ENCODE measurements at places on chromosomes 13 and 19.

- DNase-seq = no peak
These were observed 2.8 kb upstream of the SLC27A5 start for GRCh38 chr19:58514564-58515022.

DNA sequence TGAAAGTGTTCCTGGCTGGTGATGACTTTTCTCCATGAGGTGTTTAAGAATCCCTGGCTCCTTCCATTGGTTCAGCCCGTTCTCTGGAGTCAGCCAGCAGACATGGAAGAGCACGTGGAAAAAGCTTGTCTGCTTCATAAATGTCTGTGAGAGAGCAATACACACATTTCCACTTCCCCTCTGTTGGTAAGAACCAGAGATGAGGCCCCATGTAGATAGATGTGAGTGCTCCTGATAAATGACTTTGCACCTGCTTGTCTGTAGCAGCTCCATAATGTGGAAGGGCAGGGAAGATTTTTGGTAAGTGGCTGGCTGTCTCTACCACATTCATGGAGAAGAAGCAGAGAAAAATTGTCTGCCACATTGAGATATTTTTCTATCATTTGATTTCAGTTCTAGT lies 325.8 kb downstream of the LMO7 start:
- DNase-seq = no peak

DNA sequence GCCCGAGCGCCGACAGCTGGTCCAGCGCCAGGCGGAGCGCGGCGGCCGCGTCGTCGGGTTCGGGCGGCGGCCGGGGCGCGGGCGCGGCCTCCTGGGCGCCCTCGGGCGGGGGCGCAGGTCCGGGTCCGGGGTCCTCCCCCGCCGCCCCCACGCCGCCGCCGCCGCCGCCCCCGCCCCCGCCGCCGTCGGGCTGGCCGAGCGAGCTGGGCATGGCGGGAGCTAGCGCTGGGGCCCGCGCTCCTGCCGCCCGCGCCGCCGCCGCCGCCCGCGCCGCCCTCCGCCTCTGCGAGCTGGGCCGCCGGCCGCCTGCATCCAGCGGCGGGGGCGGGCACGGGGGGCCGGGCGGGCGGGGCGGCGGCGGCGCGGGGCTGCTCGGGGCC lies 287 bp downstream of the MEX3D start:
- DNase-seq = peak; percentile 35

DNA sequence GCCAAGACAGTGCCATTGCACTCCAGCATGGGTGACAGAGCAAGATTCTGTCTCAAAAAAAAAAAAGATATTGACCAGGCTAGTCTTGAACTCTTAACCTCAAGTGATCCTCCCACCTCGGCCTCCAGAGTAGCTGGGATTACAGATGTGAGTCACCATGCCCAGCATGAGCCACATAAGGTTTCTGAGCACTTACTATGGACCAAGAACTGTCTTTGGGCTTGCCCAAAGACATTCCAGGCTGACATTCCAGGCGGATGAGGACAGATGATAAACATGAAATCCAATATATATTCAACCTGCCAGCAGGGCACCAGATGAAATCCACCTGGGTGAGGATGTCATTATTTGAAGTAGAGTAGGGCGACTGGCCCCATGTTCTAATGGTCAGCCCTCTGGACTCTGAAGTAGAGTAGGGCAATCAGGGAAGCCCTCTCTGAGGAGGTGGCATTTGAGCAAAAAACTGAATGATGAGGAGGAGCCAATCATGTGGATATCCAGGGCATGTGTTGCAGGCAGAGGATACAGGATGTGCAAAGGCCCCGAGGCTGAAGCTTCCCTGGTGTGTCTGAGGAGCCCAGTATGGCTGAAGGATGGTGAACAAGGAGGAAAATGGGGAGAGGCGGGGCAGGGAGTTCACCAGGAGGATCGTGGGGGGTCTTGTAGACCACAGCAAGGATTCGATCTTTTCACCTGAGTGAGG lies 4.0 kb downstream of the C19orf38 start:
- DNase-seq = no peak

- DNase-seq = no peak
These were observed 25.6 kb upstream of the PCCA start for GRCh38 chr13:100063333-100063732.

DNA sequence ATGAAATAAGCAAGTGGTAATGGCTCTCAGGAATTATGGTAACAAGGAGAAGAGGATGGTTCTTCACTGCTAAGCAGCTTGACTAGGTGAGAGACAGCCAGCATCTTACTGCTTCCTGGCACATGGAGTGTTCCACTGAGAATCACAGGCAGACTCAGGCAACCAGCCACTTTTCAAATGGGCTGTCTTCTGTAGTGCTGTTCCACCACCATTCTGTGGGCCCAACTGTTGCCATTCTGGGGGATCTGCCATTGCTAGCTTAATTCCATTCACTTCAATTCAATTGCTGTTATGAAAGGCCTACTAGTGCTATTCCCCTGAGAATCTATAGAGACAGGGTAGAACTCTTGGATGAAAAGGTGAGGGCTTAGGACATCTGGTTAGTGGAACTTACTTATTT lies 341.9 kb downstream of the KCNRG start:
- DNase-seq = no peak

DNA sequence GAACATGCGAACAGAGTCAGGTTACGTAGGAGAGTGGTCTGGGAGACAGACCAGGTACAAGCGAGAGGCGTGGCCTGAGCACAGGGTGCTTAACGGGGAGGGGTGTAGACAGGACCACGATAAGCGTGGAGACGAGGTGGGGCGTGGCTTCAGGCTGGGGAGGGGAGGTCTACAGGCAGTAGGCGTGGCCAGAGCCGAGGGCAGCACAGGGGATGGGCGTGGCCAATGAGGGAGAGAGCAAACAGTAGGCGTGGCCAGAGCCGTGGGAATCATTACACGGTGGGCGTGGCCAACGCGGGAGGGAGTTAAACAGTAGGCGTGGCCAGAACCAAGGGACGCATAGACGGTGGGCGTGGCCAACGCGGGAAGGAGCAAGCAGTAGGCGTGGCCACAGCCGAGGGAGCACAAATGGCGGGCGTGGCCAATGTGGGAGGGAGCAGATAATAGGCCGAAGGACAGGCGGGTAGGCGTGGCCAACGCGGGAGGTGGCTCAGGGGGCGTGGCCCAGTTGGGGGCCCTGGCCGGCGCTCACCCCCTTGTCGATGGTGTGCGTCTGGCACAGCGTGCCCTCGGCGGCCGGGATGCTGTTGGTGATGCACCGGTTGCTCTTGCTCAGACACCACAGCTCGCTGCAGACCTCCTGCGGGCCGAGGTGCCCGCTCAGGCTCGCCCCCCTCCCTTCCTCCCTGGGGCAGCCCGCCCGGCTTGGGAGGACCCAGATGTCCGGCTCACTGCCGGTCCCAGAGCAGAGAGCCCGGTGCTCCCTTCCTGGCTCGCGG lies 15.2 kb upstream of the MYO1F start:
- DNase-seq = peak; percentile 92

DNA sequence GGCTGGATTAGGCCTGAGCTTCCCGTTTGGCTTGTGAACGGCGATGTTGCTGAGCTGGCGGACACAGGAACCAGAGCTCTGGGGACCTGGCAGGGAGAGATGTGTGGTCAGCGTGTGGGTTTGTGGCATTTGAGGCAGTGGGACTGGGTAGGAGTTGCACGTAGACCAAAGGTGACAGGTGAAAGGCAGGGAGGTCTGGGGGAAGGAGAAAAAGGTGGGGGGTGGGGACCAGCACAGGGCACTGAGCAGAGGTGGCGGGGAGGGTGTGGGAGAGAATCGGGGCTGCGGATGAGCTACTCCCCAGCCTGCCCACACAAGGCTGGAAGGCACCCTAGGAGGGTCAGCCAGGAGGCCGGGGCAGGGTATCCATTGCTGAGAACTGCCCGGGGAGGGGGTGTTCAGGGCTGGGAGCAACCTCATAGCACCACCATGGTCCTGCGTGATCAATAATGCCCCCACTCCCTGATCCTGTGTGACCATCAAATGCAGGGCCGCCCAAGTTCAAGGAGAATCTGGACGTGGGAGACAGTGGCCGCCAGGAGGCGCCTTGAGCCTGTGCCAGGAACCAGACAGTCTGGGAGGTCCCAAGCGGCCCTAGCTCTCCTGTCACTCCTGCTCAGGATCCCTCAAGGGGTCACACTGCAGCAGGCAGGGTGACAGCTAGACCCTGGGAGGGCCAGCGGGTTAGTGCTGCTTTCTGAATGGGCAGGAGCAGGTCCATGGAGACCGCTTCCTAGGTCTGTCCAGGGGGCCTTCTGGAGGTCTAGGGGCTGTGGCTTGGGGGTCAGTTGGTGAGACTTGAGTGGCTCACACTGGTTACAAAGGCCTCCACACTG lies 12.8 kb upstream of the SELENOW start:
- peak; percentile 20 for DNase-seq

- no peak for DNase-seq
These were observed 77.0 kb downstream of the CAB39L start for GRCh38 chr13:49366841-49367240.

DNA sequence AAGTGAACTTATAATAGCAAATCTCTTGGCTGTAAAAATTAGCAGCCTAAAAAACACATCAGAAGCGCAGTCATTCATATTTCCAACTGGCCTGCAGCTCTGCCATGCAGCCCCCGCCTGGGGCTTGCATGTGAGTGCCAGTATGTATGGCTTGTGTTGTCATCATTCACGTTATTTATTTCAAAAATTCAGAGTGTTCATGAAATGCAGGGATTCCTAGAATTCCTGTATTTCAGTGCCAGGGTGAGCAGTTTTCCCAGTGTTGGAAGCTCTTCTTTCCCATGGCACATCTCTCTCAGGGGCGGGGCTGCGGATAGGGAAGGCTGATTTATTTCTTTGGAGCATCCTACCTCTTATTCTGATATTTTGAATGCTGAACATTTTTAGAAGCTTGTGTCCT lies 234.6 kb downstream of the FGF9 start:
- no peak for DNase-seq

GRCh38 chr13:98769736-98770135 lies 17.3 kb upstream of the SLC15A1 start:
- no peak for DNase-seq

DNA sequence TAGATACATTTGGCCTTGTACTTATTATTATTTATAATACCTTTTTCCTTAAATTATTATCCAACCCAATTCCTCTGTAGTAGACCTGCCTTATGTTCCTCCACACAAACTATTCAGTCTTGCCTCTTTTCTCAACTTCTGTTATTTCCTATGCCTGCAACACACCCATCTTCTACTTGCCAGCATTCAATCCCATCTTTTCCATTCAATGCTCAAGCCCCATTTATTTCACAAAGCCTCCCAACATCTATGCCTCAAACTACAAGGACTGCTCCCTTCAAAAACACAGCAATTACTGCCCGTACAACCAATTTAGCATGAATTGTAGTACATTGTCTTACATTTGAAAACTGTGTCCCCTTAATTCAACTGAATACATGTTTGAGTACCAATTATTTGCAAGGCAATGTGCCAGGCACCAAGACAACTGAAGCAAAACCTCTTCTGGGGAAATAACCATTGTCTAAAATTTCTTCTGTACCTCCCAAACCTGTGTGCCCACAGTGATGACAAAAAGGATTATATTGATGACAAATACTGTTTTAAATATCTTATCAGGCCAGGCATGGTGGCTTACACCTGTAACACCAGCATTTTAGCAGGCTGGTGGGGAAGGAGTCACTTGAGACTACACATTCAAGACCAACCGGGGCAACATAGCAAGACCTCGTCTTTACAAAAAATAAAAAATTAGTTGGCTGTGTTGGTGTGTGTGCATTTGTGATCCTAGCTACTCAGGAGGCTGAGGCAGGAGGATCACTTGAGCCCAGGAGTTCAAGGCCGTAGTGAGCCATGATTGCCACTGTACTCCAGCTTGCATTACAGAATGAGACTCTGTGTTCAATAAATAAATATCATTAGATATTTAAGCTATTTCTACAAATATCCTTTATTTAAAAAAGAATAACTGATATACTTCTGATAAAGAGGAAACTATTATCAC lies 35.1 kb downstream of the ELF1 start:
- DNase-seq = peak; percentile 38

GRCh38 chr13:51981355-51981754 lies 29.9 kb downstream of the ATP7B start:
- no peak for DNase-seq

- DNase-seq = no peak
These were observed 17.3 kb downstream of the DEDD2 start for GRCh38 chr19:42200116-42200715.

GRCh38 chr19:56153507-56153906 lies 12.4 kb downstream of the ZNF444 start:
- DNase-seq = no peak

DNA sequence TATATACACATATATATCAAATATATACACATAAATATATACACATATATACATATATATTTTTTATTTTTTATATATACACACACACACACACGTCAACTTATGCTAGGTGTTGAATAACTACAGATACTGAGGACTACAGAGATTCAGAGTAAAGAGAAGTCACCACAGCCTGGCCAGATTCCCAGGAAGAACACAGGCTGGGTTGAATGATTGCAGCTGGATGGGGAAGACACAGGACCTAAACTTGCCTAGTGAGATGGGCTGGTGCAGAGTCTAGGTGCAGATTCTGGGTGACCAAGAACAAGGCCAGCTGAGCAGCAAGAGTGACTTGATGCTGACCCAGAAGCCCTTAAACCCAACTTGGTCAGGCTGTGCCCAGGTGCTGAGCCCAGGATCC lies 241.3 kb downstream of the KCTD12 start:
- DNase-seq = no peak

GRCh38 chr19:35618857-35619256 lies 6.3 kb downstream of the HAUS5 start:
- no peak for DNase-seq

DNA sequence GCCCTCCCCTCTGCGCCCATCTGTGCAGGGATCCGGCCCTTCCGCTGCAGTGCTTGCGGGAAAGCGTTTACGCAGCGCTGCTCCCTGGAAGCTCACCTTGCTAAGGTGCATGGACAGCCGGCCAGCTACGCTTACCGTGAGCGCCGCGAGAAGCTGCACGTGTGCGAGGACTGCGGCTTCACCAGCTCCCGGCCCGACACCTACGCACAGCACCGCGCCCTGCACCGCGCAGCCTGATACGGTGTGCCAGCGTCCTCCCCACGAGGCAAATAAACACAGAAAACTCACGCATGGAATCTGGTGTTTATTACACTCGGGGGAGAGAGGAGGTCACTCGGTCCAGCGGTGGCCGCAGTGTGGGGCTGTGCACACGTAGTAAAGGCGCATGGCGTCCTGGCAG lies 1.2 kb downstream of the POLR2I start:
- no peak for DNase-seq

DNA sequence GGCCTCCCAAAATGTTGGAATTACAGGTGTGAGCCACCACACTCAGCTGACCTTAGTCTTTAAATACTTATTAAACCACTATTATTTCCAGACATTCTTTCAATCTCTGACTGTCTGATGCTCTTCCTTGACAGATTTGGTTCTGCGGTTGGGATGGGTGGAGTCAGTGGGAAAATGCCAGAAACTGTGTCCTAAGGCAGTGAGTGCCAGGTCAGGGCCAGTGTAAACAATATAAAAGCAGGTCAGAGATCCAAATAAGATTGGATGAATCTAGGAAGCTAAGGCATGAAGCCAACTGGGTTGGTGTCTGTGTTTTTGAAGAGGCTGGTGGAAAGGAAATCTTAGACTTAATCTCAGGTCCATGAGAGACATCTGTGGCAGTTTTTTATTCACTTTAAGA lies 74.7 kb downstream of the KLF5 start:
- no peak for DNase-seq

Measured in hematopoietic multipotent progenitor cell treated with erythropoietin and hydrocortisone succinate and interleukin-3 and kit ligand, for 17 days (in vitro differentiated cells).